Fibroblast of gingiva (primary cell): ENCODE measurements at places on chromosomes 1 and 21.

DNA sequence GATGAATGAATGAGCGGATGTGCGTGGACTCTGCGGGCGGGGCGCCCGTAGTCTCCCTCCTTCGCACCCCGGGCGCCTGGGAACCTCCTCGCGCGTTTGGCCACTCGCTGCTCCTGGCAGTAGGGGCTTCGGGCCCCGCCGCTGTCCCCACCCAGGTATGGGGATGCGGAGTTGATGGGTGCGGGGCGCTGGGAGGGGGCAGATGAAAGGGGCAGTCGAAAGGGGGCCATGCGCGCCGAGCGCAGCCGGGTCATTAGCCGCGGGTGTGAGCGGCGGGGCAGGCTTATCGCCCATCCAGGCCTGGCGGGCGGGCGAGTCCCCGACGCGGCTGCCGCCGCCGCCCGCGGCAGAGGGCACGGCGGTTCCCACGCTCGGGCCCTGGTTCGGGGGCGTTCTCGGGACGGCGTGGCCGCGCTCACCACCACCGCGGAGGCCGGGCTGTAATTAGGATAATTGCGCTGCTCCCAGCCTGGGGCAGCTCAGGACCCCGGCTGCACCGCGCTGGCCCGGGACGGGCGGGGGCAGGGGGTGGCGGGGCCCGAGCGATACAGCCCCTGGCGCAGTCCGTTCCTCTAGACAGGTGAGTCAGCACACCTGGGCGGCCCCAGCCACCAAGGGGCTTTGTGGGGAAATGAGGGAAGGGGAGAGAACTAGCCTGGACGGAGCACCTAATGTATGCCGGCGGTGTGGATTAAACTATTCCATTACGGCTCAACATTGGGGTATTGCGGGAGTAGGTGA, 22.1 kb upstream of the CITED4 start:
- no peak for DNase-seq

- DNase-seq, result no peak
Measured at GRCh38 chr1:43043695-43044094, 85.0 kb upstream of the SLC2A1 start.

GRCh38 chr1:201895913-201896807, 7.5 kb downstream of the SHISA4 start:
- peak; percentile 81 for DNase-seq

- no peak for DNase-seq
Measured at GRCh38 chr21:35438643-35439404, 389.7 kb upstream of the RUNX1 start.
